ENCODE measurements at places on chromosomes 13 and 19.

- DNase-seq = peak; percentile 77
Observed at GRCh38 chr19:43755256-43755801, 567 bp upstream of the SMG9 start.

GRCh38 chr13:44174769-44175425, 198.7 kb upstream of the SERP2 start:
- DNase-seq = no peak

- no peak for DNase-seq
Observed at GRCh38 chr13:67063036-67063435, 167.1 kb downstream of the PCDH9 start.

GRCh38 chr19:43463381-43464133, 1.9 kb downstream of the LYPD3 start:
- peak; percentile 99 for DNase-seq

- DNase-seq = no peak
Observed at GRCh38 chr19:52692431-52693008, 42.3 kb downstream of the ZNF611 start.

- DNase-seq = no peak
Observed at GRCh38 chr19:39942366-39942730, 7.9 kb upstream of the FCGBP start.

DNA sequence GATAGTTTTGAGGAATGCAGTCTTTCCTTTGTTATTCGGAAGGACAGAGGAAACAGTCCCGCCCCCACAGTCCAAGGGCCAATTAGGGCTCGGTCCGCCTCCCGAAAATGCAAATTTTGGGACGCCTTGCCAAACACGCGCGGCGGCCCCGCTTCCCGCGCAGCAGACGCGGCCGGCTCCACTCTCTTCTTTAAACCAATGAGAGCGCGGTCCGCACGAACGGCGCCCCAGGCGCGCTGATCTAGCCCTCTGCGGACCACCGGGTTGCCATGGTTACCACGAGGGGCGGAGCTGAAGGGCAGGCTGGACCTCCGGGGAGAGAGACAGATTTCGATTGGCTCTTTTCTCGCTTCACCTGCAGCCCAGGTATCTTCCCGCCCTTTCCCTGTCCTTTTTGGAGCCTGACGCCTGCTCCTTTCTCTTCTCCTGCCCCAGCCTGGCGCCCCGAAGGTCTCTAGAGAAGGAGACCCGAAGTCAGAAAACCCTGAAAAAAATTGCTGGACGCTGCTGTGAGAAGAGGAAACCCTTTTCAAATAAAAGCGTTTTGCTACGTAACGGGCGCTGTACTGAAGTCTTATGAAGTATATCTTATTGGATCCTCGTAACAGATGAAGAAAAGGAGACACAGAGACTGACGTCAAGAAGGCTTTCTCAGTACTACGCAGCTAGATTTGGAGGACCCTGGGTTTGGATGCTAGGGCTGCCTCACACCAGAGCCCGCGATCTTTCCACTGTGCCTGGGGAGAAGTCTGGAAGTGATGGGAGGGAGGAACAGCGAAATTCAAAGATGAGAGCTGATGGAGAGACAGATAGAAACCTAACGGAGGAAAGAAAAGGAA, 2.0 kb downstream of the PTH2 start:
- DNase-seq = peak; percentile 16

DNA sequence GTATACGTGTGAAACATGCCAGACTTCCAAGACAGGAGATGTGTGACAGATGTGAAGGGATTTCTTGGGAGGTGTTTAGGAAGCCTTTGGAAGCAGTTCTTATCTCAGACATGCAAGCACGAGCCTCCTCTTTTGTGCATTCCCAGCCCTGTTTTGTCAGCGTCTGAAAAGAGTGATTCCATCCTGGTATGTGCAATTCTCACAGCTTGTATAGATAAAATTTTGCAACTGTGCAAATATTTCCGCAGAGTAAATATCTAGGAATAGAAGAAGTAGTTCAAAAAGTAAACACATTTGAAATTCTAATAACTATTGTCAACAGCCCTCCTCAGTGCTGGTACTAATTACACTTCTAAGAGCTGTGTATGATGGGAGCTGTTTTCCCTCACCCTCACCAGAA, 72.3 kb upstream of the C1QTNF9B start:
- no peak for DNase-seq

DNA sequence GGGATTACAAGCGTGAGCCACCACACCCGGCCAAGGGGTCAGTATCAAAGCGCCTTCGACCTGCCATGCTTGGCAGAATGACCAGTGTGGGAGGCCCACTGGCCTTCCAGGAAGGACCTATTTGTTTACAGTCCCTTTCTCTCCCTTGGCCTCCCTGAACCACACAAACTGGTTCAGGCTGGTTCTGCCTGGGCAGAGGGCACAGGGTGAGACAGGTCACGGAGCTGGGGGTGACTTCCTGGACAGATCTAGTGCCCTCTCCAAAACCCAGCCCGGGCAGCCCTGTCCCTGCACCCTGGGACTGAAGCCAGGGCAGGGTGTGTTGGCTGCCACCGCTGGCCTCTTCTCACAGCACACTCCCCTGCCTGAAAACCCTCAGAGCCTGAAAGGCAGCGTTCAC, 11.3 kb downstream of the PLEKHF1 start:
- no peak for DNase-seq

DNA sequence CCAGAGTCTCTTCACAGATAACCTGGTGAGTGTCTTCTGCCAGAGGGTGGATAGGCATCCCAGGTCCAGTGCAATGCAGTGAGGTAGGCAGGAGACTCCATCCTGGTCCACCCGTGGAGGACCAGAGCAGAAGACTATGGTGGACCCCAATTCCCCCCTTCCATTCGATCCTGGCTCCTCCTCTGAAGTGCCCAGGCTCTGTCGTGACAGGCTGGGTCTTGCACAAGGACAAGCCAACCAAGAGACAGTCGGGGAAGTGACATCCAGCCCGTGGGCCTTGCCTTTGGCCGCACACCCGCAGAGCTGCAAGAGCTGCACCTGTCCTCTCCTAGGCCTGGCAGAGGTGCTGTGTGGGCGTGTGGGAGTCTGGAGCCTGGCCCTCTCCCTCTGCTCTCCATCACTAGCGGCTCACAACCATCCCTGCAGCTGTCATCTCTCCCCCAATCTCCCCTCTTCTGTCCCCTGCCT, 3.1 kb downstream of the ZNF784 start:
- DNase-seq = no peak

- DNase-seq = no peak
Observed at GRCh38 chr13:26075498-26075897, 23.7 kb upstream of the SHISA2 start.

GRCh38 chr19:35329323-35329722, 336 bp downstream of the CD22 start:
- no peak for DNase-seq

DNA sequence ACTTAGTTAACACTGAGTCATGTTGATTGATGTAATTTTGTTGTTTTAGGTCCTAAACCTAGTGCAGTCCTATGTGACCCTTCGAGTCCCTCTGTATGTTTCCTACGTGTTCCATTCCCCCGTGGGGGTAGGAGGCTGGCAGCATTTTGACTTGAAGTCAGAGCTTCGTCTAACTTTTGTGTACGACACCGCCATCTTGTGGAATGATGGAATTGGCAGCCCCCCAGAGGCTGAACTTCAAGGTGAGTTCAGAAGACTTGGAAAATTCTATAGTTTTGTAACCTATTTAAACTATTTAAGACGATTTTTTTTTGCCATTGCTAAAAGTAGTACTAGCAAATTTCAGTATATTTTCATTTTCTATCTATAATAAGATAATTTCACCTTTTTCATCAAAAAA, 117.9 kb downstream of the STOML3 start:
- DNase-seq = peak; percentile 11

DNA sequence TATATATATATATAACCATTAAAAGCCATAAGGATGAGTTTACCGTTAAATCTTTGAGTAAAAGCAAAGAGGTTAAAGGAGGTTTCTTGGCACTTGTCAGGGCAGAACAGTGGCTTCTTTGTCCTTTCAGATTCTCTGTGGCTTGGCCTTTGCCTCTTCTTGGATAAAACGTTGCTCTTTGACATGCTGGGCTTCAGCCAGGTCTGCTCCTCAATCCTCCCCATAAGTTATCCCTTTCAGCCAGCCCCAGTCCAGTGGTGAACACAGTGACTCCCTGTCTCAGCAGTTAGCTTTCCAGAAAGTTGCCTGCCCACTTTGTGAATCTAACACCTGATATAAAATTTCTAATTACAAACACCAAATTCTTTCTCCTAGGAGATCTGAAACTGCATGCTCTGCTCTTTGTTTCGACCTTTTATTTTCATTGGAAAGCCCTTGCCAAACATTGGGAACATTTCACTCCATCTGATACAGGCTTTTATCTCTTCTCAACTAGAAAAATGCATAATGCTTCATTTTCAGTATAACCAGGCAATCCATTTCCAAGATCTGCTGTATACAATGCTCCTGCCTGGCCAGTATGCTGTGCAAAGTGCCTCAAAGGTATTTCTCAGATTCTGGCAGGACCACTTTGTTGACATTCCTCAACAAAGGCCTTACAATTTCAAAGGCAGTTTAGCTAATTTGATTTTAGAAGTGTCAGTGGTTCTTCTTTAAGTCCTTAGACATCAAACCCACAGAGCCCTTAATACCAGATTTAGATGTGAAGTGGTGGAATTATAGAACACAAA, 16.2 kb upstream of the MED4 start:
- no peak for DNase-seq

DNA sequence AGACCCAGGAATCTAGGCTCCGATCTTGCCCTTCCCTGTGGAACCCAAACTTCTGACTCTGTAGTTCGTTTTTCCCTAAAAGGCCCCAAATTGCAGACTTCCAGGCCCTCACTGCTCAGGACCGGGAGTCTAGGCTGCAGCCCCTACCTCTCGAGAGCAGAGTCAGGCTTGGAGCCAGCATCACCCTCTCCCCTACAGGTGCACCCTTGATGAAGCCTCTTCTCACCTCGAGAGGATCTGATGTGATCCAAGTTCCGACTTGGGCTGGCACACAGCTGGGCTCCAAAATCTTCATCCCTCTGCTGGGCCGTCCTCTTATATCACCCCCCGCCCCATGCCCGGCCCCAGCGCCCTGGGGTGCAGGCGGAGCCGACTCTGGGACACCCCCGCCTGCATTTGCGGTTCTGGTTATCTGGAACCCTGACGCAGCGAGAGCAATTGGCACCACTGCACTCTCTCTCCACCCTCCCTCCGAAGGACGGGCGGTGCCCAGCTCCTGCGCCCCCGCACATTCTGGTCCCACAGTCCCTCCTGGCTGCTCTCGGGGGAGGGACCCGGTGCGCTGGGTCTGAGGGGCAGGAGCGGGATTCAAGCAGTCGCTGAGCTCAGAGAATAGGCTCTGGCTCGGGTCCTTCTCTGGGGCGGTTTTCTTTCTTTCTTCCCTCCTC, at the start of gene KLK7:
TSS of gene KLK7 (minus strand) at position 293 of the 668 bp plus-strand sequence. CDS start 1,518 bp downstream, outside the sequence.
- DNase-seq = no peak

GRCh38 chr19:39941151-39941550, 6.7 kb upstream of the FCGBP start:
- no peak for DNase-seq

DNA sequence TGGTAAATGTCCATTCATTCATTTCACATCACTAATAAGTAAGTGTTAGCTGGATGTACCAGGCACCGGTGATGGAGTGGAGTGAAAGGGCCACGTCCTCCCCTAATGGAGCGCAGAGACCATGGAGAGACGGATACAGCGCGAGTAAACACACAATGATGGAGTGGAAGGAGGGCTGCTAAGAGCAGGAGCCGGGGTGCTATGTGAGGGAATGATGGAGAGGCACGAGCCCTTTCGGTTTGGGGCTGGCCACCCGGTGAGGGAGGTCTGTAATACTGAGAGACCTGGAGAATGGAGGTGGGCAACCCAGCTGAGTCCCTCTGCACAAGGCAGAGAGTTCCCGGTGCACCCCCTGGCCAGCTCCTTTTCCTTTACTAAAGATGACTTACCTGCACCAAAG, 53.7 kb downstream of the PEPD start:
- DNase-seq = no peak

DNA sequence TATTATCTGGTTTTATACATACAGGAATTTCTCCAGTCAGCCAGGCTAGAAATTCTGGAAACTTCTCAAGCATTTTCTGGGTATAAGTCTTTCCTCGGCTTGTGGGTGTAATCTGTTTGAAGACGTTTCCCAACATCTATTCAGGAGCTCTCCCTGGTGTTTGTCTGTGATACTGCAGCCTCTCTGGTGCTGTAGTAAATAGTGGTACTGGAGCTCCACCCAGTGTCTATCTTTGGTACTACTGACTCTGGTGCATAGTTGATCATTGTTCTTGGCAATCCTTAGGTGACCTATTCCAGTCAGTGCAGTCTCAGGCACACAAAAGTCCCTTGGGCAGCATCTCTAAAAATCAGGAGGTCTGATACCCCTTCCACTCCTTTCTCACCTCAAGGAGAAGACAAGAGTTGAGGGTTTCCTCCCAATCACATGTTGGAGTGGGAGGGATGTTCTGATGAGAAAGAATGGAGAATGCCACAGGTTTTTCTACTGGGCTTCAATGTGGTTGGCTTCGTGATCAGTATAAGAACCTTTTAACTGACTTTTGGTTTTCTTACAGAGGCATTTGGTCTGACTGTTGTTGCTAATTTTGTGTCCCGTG, 115.5 kb downstream of the CYSLTR2 start:
- DNase-seq = peak; percentile 77

DNA sequence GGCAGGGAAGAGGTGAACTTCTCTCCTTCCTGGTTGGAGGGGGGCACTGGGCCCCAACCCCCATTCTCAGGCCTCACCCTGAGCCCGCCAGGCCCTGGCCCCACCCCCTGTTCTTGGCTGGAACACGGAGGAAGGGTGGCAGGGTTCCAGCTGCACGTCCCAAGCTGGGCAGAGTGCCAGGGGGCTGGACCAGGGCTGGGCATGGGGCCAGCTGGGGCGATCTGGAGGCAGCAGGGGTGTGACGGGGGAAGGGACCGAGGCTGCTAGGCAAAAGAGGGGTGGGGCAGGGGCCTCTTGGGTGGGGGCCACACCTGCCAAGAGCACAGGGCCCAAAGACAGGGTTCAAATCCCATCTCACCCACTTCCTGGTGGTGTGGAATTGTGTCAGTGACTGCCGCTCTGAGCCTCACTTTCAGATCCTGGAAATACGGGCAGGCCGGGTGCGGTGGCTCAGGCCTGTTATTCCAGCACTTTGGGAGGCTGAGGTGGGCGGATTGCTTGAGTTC, 2.2 kb downstream of the HIF3A start:
- DNase-seq = no peak

- no peak for DNase-seq
Observed at GRCh38 chr13:33264620-33264978, 21.0 kb downstream of the STARD13 start.

DNA sequence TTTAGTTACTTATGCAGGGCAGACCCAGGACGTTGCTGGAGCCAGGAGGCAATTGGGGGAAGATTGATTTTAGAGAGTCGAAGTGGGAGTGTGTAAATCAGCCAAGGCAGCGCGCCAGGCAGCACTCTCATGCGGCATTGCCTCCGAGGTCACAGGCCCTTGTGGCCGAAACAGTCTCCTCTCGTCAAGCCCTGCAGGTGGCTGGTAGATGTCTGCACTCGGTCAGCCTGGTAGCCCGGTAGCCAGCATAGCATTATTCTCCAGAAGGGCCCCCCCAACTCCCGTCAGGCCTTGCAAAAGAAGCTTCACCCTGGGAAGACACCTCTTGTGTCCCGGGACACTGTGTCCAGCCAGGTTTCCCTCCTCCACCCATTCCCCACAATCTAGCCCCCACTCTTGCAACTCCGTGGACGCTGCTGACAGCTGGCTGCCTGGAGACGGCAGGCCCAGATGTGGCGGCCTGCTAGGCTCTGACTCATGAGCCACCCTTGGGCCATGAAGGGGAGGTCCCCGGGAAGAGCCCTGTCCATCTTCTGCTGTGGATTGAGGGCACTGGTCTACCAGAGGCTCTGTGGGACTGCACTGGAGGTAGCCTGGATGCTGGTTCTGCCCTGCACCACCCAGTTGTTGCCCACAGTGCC, 2.6 kb upstream of the PEPD start:
- DNase-seq = no peak

- no peak for DNase-seq
Observed at GRCh38 chr13:26050568-26051230, 1.1 kb downstream of the SHISA2 start.
